A549 treated with Hydrocortisone at 1 μM for 4 hours (cell line): ENCODE measurements at places on chromosomes 7 and 10. TPM values are rescaled to one million over a fixed set of nuclear protein-coding genes. Genes with fewer than 3 reads are reported as not detected.

The OR2A7 gene
- total RNA-seq = not detected in 5 replicates

The GSDME gene
- 35.8 to 52.7 TPM (median 45.8 TPM) in 5 replicates for total RNA-seq

The MLXIPL gene
- 0.75 to 1.2 TPM (median 1.1 TPM) in 5 replicates for total RNA-seq

The AKR1E2 gene
- total RNA-seq = 6.3 to 7.3 TPM (median 7.0 TPM) in 5 replicates

The NOS3 gene
- 0.33 to 0.51 TPM (median 0.38 TPM) in 5 replicates for total RNA-seq

The GPER1 gene
- 0.93 to 1.3 TPM (median 1.2 TPM) in 5 replicates for total RNA-seq

The CYP3A4 gene
- total RNA-seq = 0.07 to 0.15 TPM in 2 of 5 replicates, not detected in the others

The NME8 gene
- not detected in 5 replicates for total RNA-seq

The PAPSS2 gene
- 17.1 to 23.2 TPM (median 20.6 TPM) in 5 replicates for total RNA-seq

The MYL10 gene
- not detected in 5 replicates for total RNA-seq
